CD14-positive monocyte (primary cell): ENCODE measurements at places on chromosomes 5 and 9. TPM values are rescaled to one million over a fixed set of nuclear protein-coding genes. Genes with fewer than 3 reads are reported as not detected.

DNA sequence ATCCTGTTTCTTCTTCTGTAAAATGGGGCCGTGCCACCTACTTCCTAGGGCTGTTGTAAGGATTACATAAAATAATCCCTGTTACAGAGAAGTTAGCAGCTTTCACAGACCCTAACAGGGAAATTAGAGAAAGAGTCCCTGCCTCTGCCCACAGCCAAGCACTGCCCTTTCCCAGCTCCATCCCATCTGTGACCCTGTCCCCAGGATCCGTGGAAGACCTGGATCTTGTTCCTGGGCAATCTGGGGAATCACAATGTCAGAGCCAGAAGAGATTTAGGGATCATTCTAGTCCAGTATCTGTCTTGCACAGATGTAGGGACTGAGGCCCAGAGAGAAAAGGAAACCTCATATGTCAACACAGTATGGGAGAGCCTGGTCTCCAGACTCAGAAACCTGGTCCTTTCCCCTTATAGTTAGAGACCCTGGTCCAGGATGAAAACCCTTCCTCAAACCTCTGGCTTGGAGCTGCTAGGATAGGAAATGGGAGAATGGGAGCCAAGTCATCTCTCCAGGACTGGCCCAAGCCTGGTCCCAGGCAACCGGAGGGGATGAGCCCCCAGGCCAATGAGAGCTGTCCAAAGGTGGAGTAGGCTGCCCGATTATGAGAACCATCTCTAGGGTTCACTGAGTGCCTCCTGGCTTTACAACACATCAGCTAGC, 12.5 kb downstream of the LHX6 start:
- H3K27me3 ChIP-seq: peaks cover 93% of the 10 kb centered on the region
- no peak overlapping the region for H3K27ac ChIP-seq
- no peaks in the 10 kb centered on the region for H3K36me3 ChIP-seq
- DNase-seq: no peak
- peaks cover 17% of the 10 kb centered on the region for H3K4me1 ChIP-seq

DNA sequence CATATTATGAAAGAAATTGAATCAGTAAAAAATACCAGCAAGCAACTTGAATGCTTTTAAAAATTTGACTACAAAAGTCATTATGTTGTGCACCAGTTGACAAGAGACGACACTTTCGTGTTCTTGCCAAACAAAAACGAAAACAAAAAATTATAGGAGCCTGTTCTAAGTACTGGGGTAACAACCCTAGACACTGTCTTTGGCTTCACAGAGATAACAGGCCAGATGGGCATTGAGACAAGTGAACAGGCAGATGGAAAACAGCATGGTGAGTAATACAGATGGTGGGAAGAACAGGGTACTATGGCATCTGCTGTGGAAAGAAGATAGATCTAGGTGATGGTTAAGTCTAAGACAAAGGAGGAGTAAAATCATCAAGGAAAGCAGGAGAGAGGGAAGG, 99.0 kb downstream of the CDH12 start:
- DNase-seq: no peak
- no peak overlapping the region for H3K27ac ChIP-seq
- no peaks in the 10 kb centered on the region for H3K36me3 ChIP-seq
- no peak overlapping the region for H3K4me3 ChIP-seq
- H3K27me3 ChIP-seq: no peaks in the 10 kb centered on the region
- H3K4me1 ChIP-seq: no peaks in the 10 kb centered on the region

DNA sequence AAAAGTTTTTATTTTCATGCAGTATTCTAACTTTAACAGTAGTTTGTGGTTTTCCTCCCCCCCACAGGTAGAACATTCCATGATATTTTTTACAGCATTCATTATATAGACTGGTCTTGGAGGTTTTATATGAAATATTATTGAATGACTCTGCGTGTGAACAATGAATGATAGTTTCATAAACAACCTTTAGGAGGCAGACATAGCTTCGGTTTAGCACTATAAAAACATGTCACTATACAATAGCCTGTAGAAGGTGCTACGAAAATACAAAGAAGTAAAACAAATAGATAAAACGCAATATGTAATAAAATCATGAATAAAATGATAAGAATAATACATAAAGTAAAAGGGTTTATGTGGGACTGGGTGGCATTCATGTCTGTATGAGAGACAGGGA, 8.5 kb downstream of the KLF4 start:
- no peaks in the 10 kb centered on the region for H3K27me3 ChIP-seq
- no peak for DNase-seq
- H3K4me1 ChIP-seq: peaks cover 64% of the 10 kb centered on the region

DNA sequence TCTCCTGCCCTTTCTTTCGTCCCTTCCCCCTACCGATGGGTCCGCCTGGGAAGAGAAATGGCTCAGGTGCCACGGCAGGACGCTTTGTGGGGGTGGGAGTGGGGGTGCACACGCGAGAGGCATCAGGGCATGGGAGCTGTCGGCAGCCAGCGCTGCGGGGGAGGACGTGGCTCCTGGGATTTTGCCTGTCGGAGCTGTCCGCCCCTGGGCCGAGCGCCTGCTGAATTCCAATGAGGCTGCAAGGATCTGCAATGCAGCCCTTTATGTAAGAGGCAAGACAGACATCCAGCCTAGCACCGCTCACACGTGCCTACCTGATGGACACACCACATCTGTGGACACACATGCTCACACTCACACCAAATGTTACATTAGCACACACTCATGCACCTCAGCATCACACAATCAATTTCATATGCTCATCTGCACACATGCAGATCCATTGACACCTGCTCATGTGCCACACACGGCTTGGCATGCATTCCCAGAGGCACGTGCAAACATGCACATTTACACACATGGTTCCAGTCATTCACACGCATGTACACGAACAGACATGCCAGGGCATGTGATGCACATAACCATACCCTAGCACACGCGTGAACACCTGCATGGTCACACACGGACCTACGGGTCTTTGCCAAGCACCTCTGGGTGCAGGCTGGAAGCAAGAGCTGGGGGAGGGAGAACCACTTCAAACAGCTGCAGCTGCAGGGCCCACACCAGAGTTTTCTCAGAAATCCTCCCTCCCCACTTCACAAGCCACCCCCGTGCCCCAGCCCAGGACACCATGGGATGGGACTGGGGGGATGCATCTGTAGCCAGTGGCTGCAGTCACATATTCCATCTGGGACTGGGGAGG, 1.4 kb downstream of the GRIN1 start:
- no peak overlapping the region for H3K27ac ChIP-seq
- H3K4me3 ChIP-seq: no peak overlapping the region

DNA sequence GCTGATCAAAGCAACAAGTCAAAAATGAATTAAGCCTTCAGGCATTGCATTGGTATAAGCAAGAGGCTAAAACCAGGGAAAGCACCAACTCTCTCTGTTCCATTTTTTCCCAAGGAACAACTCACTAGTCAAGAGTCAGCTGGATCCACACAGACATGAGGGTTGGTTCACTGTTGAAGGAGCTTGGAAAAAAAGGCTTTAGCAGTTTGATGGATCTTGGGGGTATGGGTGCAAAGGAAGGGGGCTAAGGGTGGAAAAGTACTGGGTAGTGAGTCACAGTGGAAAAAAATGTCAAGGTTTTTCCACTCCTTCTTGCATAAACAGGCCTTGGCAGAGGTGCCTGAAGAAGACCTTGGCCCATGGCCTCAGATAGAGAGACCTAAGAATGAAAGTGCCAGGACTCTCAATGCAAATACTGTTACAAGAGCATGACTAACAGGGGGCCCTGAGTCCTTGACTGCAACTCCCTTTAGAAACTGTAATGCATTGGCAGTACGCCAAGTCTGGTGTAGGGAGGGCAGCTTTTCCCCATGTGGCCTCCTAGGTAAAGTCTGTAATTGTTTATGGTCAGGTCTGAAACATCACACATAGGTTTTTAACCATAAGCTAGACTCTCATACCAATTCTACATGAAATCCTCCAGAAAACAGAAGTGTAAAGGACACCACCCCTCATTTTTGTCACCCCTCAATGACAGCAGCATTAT, 23.7 kb downstream of the ACTL7A start:
- no peaks in the 10 kb centered on the region for H3K27me3 ChIP-seq
- H3K27ac ChIP-seq: no peak overlapping the region
- no peaks in the 10 kb centered on the region for H3K4me1 ChIP-seq
- H3K4me3 ChIP-seq: no peak overlapping the region
- H3K36me3 ChIP-seq: peaks cover 24% of the 10 kb centered on the region

The FAM163B gene
- not detected in 2 replicates for polyA plus RNA-seq

The TNFSF15 gene
- polyA plus RNA-seq: 0.11 TPM

The PRDM9 gene
- polyA plus RNA-seq: not detected

- peaks cover 10% of the 10 kb centered on the region for H3K4me1 ChIP-seq
- no peak overlapping the region for H3K27ac ChIP-seq
- no peaks in the 10 kb centered on the region for H3K27me3 ChIP-seq
- H3K36me3 ChIP-seq: no peaks in the 10 kb centered on the region
- DNase-seq: peak; percentile 16
These were observed 58.7 kb upstream of the PRR16 start for GRCh38 chr5:120405286-120405864.

GRCh38 chr9:96251451-96251850, 50.5 kb downstream of the HSD17B3 start:
- no peaks in the 10 kb centered on the region for H3K36me3 ChIP-seq
- H3K4me1 ChIP-seq: no peaks in the 10 kb centered on the region
- H3K4me3 ChIP-seq: no peak overlapping the region
- H3K27ac ChIP-seq: no peak overlapping the region
- DNase-seq: no peak
- no peaks in the 10 kb centered on the region for H3K27me3 ChIP-seq

The WNT8A gene
- not detected for polyA plus RNA-seq

DNA sequence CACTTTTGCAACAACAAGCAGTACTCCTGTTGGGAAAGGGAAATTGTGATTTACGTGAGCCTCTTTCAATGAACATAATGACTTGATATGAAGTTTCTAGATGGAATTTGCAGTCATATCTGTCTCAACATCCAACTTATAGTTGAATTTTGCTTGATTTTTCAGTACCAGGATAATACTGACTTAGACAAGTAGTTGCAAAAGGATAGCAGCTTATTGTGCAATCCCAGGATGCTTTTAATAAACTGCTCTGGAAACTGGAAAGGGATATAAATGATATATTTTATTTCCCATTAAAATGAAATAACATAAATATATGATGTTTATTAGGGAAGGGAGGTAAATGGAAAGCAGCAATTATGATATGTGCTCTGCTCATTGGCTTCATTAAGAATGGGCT, 174.4 kb upstream of the RGMB start:
- no peaks in the 10 kb centered on the region for H3K4me1 ChIP-seq
- no peak for DNase-seq
- no peaks in the 10 kb centered on the region for H3K36me3 ChIP-seq
- no peaks in the 10 kb centered on the region for H3K27me3 ChIP-seq
- H3K4me3 ChIP-seq: no peak overlapping the region

DNA sequence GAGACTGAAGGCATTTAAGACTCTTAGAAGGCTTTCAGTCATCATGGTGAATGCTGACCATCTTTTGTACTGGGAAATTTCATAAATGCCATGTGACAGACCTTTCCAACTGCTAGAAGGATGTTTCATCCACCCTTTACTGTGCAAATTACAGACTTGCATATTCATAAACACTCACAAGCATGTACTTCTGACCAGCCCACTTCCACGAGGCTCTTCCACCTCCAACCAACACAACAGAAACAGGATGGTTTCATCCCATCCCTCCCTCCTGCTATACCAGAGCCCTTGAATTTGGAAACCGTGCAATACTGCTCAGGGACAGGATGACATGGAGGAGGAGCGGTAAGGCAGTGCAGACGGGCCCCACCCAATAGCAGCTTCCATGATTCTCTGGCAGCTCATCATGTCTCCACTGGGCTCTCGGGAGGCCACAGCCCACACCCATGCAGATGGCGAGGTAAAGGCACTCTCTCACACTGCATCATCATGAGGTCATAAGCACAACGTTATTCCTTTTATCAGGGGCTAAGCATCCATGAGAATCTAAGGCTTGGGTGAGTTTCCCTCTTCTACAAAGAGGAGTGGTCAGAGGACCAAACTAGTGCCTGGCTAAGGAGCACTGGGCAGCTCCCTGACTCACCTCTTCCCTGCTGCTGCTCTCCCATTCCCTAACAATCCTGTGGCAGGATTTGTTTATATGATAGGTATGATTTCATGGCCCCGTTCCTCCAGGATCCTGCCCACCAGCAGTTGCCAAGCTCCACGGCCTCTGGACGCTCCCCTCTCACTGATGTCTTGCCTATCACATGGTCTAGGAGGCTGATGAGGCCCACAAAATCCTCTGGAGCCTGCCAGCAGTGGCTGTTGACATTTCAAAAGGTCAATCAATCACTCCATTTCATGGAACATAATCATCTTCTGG, 94.4 kb upstream of the FSTL4 start:
- DNase-seq: no peak
- H3K27me3 ChIP-seq: no peaks in the 10 kb centered on the region
- H3K36me3 ChIP-seq: no peaks in the 10 kb centered on the region
- no peak overlapping the region for H3K4me3 ChIP-seq

DNA sequence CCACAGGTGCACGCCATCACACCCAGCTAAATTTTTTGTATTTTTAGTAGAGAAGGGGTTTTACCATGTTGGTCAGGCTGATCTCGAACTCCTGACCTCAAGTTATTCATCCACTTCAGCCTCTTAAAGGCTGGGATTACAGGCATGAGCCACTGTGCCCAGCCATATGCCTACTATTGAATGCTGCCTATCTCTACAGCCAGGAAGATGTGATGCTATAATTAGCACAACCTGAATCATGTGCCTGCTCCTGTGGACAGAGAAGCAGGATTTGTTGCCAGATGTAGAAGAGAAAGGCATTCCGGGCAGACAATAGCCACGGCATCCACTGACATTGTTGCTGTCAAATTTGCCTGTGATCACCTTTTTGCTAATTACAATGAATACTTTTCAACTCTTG, 24.4 kb upstream of the MLLT3 start:
- no peaks in the 10 kb centered on the region for H3K4me1 ChIP-seq
- no peak overlapping the region for H3K4me3 ChIP-seq
- DNase-seq: no peak
- no peaks in the 10 kb centered on the region for H3K36me3 ChIP-seq
- H3K27me3 ChIP-seq: no peaks in the 10 kb centered on the region
- H3K27ac ChIP-seq: no peak overlapping the region

DNA sequence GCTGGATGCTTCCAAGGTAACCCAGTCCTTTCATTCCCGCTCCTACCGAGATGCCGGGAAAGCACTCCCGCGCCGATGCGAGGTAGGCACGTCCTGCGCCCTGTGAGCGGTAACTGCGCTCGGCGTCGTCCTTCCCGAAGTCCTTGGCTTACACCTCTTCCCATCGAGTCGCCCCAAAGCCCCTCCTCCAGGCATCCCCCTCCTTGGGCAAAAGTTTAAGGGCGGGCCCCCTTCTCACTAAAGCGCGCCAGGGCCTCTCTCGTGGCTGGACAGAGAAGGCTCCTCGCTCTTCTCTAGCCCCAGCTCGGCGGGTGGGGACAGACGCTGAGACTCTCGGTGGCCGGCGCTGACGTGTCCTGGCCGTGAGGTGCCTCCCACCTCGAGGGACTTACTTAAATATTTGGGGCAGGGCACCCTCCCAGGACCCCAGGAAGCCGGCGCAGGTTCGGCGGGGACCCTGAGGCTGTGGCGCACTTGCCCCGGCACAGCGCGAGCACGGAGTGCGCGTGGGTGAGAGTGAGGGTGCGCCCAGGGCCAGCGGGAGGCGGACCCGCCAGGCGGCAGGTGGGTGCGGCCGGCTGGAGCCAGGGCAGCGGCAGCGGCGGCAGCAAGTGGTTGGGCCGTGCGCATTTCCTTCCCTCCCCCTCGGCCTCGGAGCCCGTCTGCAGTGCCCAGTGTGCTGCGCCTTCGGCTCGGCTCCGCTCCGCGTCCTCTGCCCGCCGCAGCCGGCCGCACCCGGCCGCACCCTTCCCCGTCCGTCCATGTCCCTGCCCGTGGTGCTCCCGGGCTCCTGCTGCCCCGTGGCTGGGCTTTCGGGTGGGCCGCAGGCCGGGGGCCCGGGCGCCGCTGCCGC, at the start of gene ENTREP1:
Gene ENTREP1 (plus strand): TSS at position 667 of the 853 bp plus-strand sequence. CDS start 95 bp downstream, at position 762.
- H3K27me3 ChIP-seq: peaks cover 64% of the 10 kb centered on the region
- H3K4me3 ChIP-seq: no peak within 1 kb of the TSS
- no peak within 1 kb of the TSS for H3K27ac ChIP-seq
- H3K4me1 ChIP-seq: no peaks in the 10 kb centered on the region
- no peaks in the 10 kb centered on the region for H3K36me3 ChIP-seq
